NCI-H1436 (cell line): ENCODE measurements at places on chromosomes 3 and 15.

- no peak for DNase-seq
These were observed 388.0 kb upstream of the WNT5A start for GRCh38 chr3:55875113-55875512.

DNA sequence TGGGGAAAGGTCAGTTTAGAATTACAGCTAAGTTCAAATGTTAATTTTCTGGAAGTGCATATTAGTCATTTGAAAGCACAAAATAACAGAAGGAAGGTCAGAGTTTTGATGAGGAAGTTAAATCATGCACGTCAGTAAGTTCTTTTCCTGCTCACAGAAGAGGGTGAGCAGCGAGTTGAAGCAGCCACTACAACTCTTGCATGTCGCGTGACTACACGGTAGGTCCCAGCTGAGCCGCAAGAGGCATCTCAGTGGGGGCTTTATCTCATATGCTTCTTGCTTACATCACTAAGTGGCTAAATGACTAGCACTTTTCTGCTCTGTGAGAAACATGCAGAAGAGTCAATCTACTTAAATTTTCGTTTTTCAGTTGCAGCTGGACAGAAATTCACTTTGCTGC lies 21.3 kb upstream of the SEC62 start:
- DNase-seq: no peak

- no peak for DNase-seq
These were observed 369.0 kb downstream of the SV2B start for GRCh38 chr15:91468871-91469580.

DNA sequence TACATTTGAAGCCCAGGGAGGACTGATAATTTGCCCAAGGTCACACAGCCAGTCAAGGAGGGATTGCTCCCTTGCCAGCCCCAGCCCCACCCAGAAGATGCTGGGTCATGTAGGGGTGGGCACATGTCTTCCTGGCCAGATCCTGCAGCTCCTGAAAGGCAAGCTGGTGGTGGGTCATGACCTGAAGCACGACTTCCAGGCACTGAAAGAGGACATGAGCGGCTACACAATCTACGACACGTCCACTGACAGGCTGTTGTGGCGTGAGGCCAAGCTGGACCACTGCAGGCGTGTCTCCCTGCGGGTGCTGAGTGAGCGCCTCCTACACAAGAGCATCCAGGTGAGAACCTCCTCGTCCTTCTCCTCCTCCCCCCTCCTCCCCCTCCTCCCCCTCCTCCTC lies 13.2 kb downstream of the ISG20 start:
- no peak for DNase-seq

GRCh38 chr3:37559461-37559860 lies 302.2 kb upstream of the CTDSPL start:
- no peak for DNase-seq

- DNase-seq: no peak
These were observed 344.2 kb upstream of the GRM7 start for GRCh38 chr3:6516694-6517093.

DNA sequence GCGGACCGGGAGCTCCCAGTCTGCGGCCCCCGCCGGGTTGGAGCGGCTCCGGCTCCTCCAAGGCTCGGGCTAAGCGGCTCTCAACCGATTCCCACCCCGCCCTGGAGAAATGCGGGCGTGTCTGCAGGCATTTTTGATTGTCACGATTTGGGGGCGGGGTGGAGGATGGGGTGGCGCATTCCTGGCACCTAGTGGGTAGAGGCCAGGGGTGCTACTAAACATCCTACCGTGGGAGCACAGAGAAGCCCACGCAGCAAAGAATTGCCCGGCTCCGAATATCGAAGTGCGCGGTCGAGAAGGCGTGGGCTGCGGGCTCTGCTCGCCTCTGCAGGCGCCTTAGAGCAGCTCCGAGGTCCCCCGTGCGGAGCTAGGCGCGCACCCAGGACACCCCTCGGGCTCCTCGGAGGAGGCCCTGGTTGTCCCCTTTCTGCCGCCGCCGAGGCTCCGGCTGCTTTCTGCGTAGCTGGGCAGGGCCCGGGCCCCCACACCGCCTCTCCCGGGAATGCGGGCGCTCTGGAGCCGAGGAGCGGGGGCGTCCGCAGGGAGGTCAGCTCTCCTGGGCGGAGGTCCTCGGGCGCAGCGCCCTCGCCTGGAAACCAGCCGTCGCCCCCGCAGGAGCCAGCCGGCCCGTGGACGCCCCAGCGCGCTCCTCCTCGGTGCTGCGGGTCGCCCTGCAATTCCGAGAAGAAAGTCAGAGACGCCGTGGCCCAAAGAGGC lies 16.5 kb upstream of the LAMP3 start:
- DNase-seq: no peak

DNA sequence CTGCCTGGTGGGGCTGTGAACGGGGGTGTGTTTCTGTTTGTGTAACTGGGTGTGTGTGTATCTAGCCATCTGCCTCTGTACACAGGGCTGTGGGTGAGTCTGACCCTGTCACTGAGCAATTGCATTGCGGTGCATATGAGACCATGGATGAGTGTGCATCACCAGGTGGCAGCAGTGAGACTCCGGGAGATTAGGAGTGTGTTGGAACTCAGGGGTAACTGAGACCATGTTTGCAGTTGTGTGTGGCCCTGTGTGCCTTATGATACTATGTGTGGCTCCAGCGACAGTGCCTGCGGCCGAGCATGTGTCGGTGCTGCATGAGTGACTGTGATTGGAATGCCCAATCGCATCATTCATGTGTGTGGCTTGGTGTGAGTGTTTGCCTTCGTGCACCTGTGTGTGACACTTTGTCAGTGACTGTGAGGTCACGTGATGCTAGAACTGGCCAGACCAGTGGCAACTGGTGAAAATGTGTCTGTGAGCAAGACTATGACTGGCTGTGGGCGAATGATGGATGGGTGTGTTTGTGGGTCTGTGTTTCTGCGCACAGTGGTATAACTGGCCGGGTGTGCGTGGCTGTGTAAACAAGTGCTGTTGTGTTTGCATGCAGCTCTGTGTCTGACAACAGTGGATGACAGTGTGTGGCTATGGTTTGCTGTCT lies 14.0 kb downstream of the VILL start:
- no peak for DNase-seq
